ENCODE measurements at places on chromosomes 5 and 9.
A peak's percentile ranks its signal among the peaks of the same experiment; 100 is the strongest.

DNA sequence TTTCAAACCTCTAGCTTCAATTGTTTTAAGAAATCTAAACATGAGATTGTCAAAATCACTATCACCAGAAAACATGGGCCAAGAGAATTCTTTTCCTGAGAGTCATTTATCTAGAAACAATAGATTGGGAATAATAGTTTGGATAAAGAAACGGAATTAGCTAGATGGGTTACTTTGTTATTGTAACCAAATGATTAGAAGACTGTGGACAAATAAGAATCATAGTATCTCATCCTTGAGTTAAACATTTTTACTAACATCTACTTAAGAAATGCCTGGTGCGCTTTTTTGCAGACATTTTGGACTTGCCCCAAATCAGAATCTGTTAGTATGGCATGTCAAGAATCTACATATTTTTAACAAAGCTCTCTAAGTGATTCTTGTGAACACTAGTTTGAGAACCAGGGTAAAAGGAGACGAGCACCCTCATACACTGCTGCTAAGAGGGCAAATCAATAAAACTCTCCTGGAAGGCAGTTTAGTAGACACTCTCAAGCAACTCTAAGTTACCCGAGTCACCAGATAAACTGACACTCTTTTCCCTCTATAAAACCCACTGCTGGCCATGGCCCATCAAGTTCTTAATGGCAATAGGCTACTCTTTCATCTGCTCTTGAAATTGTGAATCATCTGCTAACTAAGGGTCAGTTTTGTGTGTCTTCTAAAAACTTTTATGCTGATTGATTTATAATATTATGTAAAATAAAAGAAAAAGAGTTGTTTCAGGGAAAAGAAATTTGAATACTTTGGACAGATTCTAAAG, 39.1 kb downstream of the TPD52L3 start:
- no peak for DNase-seq

GRCh38 chr5:172678902-172679301, 37.8 kb downstream of the NEURL1B start:
- DNase-seq, result no peak

- DNase-seq, result no peak
Measured at GRCh38 chr9:13165956-13166355, 113.5 kb downstream of the MPDZ start.

GRCh38 chr9:9614607-9615006, 998.2 kb downstream of the PTPRD start:
- DNase-seq, result no peak

GRCh38 chr5:147902609-147903115, 3.7 kb downstream of the C5orf46 start:
- no peak for DNase-seq

GRCh38 chr5:169013208-169013728, 287.7 kb downstream of the SLIT3 start:
- no peak for DNase-seq

- DNase-seq, result no peak
Measured at GRCh38 chr9:131950487-131950886, 129.2 kb downstream of the MED27 start.

- no peak for DNase-seq
Measured at GRCh38 chr9:1042466-1042865, 7.7 kb upstream of the DMRT2 start.

DNA sequence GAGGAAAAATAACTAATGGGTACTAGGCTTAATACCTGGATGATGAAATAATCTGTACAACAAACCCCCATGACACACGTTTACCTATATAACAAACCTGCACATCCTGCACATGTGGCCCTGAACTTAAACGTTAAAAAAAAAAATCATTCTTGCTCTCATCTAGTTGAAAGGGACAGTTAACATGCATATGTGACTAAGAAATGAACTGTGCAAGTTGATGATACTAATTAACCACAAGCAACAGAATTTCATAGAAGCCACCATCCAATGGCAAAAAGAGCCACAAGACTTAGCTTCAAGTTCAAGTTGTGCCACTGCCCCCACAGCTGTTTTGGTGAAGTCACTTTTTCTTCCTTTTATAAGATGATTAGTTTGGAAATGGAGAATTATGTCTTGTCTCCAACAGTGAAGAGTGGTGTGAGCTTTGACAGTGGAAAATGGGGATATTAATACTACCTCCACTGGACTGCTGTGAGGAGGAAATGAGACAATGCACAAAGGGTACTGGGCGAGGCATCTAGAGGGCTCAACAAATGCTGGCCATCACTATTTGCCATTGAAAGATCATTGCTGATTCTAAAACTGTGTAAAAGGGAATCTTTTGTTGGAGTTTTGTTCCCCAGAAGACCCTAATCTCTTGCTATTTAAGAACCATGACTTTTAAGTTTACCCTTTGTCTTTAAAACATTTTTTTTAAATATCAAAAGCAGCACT, 202.1 kb downstream of the EBF1 start:
- DNase-seq, result no peak

- DNase-seq, result no peak
Measured at GRCh38 chr5:79189439-79190234, 46.3 kb upstream of the JMY start.

GRCh38 chr5:180201051-180201987, 7.7 kb downstream of the RASGEF1C start:
- DNase-seq, result no peak

DNA sequence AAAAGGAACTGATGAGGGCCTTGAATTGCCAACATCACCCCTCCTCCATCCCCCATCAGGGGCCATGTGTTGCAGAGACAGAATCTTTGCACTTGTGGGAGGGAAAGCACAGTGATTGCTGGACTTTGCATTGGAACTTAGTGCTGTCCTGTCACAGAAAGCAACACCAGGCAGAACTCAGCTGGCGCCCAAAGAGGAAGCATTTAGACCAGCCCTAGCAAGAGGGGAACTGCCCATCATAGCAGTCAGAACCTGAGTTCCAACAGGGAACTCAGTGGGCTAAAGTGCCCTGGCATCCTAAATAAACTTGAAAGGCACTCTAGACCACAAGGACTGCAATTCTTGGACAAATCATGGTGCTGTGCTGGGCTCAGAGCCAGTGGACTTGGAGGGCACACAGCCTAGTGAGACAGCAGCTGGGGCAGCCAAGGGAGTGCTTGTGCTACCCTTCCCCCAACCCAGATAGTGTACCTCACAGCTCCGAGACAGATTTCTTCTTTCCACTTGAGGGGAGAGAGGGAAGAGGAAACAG, 128.1 kb downstream of the ACTL7B start:
- no peak for DNase-seq

- DNase-seq, result no peak
Measured at GRCh38 chr5:179612577-179613459, 10.7 kb downstream of the HNRNPH1 start.

- no peak for DNase-seq
Measured at GRCh38 chr5:38615042-38615441, 58.6 kb upstream of the LIFR start.

- no peak for DNase-seq
Measured at GRCh38 chr5:133741818-133742355, 129.5 kb upstream of the FSTL4 start.

GRCh38 chr9:76571288-76571687, 112.3 kb downstream of the GCNT1 start:
- DNase-seq, result no peak

DNA sequence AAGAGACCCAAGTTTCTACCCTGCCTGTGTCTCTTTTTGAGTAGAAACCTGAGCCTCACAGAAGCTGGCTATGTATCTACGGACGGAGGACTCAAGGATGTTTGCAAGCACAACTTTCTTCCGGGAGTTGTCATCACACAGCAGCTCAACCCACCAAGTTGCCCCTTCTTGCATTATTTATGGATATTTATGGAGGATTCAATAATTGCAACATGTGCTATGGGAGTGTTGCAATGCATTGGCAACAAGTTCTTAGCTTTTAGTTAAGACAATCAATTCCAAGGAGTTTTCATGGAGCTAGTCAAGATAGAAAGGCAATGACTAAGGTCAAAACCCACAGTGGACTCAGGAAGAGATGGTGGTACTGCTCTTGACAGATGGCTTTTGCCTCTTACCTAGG, 336.9 kb downstream of the ENC1 start:
- no peak for DNase-seq

DNA sequence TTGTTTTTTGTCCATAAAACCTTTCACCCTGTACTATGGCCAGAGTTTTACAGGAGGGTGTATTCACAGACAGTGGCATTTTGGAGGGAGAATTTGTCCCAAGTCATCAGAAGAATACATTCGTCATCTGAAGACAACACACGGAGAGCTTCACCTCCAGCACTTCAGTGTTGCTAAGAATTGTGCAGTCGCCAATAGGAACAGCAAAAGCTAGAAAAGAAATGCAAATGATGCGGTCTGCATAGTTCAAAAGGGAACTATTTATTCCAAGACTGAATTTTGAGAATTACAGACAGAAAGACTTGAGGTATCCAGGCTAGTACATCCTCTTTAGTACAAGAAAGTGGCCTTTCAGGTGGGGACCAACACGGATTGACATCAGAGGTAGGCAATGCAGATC, 399.2 kb upstream of the KIF2A start:
- DNase-seq, result no peak

GRCh38 chr5:136781464-136781863, 416.1 kb upstream of the TRPC7 start:
- DNase-seq, result peak; percentile 12

DNA sequence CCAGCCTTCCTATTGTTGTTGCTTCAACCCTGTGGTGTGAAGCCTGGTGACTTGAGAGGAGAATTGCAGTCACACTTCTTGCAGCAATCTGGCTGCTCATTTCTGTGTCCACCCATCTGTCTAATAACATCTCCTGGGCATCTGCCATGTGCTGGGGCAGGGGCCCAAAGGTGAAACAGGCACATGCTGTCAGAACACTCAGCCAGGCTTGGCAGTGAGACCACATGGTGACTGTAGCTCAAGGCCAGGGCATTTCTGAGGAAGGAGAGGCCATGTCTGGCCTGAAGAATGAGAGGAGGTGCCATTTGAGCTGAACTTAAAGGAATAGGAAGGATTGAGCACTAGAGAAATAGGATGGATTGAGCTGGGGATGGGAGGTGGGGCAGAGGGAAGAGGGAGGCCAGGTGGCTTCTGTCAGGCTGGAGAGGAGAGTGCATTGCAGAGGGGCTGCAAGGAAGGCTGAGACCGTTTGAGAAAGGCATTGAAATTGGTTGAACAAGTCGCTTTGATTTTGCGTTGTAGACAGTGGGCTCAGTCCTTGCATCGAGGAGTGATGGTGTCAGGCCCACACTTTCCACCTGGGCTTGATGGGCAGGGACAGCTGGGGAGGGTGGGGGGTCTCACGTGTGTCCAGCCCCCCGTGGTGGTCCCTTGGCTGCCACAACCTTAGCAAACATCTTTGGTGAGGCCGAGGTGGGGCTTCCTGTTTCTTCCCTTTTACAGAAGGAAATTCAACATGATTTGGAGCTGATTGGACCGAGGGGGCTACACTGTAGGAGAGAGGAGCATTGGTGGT, 222.4 kb downstream of the CACNA1B start:
- DNase-seq, result no peak

DNA sequence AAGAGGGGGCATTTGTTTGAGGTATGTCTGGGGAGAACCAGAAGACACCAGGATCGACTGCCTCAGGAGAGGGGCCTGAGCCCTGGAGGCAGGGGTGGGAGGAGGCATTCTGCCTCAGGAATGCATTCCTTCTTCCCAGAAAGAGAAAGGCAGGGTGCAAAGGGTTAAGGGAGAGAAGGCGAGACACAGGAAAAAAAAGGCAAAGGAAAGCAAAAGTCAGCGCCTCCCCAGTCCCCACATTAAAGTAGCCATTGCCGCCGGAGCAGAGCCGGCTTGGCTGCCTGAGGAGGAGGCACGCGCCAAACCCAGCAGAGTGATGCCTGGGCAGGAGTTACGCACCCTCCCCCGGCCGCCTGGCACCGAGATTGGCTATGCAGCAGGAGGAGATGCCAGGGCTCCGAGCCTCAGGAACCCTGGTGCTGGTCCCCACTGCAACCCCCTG, 123.8 kb upstream of the PHYKPL start:
- DNase-seq, result peak; percentile 46
